ENCODE measurements at places on chromosomes 2 and 18.

DNA sequence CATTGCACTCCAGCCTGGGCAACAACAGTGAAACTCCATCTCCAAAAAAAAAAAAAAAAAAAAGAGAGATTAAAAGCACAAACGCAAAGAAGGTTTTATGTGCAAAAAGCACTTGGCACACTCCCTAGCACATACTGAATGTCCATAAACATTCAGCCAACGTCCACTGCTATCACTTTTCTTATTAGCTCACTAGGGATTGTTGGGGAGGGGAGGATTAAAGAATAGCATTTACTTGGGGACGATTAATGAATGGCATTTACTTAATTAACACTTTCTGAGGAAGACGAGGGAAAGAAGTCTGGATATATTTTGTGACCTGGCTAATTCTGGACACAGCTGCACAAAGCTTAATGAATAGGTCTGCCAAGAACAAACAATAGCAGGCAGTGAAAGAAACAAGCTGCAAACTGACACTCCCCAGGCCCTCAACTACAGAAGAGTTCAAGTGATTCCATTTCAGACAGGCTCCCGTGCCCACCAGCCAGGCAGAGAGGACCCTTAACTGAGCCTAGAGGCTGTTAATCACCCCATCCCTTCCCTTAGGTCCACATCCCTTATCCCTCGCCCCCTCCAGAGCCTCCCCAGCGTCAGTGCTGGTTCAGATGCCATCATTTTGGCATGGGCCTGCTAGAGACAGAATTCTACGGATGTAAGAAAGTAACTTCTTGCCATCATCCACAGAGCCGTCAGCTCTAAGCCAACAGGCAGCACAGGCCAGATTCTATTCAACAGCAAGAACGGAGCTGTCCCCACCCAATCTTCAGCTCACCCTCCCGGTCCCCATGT, 7.4 kb downstream of the CYB5A start:
- no peak for DNase-seq

DNA sequence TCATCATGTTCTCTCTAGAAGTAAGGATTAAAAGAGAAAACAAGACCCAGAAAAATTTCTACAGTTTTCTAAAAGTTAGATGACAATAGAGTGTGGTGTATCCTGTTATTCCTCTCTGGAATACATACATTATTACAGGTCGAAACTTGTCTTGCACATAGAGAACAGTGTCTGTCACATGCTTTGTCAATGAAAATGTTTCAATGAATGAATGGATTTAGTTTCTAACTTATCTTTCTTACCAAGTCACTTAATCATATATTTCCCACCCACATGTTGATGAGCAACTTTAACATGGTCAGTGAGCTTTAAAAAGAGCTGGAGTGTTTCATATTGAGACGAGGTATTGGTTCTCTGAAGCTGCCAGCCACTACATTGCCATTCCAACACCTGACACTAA, 4.3 kb downstream of the DSG4 start:
- no peak for DNase-seq

DNA sequence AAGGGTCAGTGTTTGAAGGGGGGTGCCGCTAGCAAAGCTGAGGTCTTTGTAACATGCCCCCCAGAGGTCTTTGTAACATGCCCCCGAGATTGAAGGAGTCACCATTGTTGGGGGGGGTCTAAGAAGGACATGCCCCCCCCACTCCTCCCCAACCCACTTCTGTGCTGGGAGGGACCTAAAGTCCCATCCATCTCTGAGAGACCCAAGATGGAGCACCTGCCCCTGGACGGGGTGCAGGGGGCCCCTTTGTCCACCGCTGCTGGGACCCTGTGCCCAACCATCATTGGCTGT, 5.9 kb upstream of the ASIC4 start:
- no peak for DNase-seq

- DNase-seq: no peak
These were observed 72.9 kb downstream of the CIB4 start for GRCh38 chr2:26568076-26568890.

DNA sequence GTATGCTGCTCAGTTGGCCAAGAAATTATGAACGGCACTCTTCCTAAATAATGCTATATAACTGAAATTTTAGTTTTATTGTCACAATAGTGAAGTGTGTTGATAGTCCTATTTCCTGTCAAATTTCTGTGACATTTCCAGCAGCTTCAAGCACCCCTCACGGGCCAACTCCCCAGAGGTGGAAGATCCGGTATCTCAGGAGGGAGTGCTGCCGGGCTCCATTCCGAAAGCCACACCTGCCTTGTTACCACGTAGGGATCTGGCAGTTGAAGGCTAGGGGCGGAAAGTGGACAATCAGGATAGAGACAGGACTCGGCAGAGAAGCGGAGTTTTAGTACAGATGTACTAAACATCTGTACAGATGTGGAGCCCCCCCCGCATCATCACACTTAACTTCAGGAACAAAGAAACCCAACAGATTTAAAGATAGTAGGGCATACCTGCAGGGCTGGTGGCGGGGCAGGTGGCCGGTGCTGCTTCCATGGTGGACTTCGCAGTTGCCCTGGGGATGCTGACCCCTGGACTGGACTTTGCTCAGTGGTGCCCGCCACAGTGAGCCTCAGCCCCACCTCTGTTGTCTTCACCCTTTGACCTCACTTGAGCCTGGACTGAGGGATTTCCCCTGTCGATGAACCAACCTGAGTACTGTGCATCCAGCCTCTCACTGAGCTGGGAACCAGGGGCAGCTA, 22.3 kb downstream of the ASAP2 start:
- DNase-seq: no peak

- no peak for DNase-seq
These were observed 695.1 kb upstream of the ACVR2A start for GRCh38 chr2:147149575-147150240.

Data from hematopoietic multipotent progenitor cell treated with erythropoietin and hydrocortisone succinate and interleukin-3 and kit ligand, for 4 days (in vitro differentiated cells).